Glomerular endothelial cell (primary cell): ENCODE measurements at places on chromosomes 5 and 9. TPM values are rescaled to one million over a fixed set of nuclear protein-coding genes. Genes with fewer than 3 reads are reported as not detected.

GRCh38 chr9:124124729-124125650, 113.4 kb downstream of the LHX2 start:
- no peak for DNase-seq

PPP3R2 gene
- not detected in 2 replicates for total RNA-seq

- DNase-seq, result no peak
These were observed 16.4 kb downstream of the C5orf63 start for GRCh38 chr5:127056896-127057295.

- DNase-seq, result no peak
These were observed 796.4 kb upstream of the ACO1 start for GRCh38 chr9:31588006-31588405.
